ENCODE measurements at places on chromosomes 11 and 22.

GRCh38 chr11:112526699-112527416 is 266.2 kb upstream of the PLET1 start:
- DNase-seq, result no peak

GRCh38 chr11:99327066-99327465 is 306.3 kb downstream of the CNTN5 start:
- no peak for DNase-seq

GRCh38 chr22:36233796-36234195 is 5.5 kb downstream of the APOL2 start:
- DNase-seq, result no peak

DNA sequence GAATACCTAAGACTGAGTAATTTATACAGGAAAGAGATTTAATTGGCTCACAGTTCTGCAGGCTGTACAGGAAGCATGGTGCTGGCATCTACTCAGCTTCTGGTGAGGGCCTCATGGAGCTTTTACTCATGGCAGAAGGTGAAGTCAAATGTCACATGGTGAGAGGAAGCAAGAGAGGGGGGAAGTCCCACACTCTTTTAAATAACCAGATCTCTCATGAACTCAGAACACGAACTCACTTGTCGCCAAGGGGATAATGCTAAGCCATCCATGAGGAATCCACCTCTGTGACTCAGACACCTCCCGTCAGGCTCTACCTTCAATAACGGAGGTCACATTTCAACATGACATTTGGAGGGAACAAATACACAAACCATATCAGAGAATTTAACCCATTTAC is 42.2 kb downstream of the BIRC2 start:
- DNase-seq, result no peak

- DNase-seq, result no peak
Observed at GRCh38 chr11:45599161-45599943, 66.1 kb downstream of the CHST1 start.

- DNase-seq, result no peak
Observed at GRCh38 chr11:12451179-12451814, 73.9 kb downstream of the PARVA start.

DNA sequence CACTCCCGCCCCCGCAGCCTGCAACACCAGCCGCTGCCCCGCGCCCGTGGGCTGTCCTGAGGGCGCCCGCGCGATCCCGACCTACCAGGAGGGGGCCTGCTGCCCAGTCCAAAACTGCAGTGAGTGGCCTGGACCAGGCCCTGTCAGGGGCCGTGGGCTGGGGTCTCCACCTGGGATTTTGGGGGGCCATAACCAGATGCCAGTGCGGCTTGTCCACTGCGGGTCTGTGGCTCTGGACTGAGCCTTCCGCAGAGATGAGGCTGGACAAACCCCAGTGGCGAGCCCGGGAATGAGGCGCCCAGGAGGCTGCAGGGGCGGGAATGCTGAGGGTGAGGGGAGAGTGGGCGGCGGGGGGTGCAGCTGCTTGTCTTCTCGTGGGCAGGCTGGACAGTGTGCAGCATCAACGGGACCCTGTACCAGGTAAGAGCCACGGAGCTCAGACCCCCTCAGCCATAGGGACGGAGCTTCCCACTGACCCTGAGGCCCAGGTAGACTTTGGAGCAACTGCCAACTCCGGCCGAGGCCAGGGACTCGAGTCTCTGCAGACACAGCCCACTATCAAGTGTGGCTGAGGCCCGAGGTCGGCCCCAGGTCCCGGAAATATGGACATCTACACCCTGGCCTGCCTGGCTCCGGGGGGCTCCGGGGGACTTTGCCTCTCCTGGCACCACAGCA is 24.8 kb upstream of the MUC5B start:
- DNase-seq, result no peak

DNA sequence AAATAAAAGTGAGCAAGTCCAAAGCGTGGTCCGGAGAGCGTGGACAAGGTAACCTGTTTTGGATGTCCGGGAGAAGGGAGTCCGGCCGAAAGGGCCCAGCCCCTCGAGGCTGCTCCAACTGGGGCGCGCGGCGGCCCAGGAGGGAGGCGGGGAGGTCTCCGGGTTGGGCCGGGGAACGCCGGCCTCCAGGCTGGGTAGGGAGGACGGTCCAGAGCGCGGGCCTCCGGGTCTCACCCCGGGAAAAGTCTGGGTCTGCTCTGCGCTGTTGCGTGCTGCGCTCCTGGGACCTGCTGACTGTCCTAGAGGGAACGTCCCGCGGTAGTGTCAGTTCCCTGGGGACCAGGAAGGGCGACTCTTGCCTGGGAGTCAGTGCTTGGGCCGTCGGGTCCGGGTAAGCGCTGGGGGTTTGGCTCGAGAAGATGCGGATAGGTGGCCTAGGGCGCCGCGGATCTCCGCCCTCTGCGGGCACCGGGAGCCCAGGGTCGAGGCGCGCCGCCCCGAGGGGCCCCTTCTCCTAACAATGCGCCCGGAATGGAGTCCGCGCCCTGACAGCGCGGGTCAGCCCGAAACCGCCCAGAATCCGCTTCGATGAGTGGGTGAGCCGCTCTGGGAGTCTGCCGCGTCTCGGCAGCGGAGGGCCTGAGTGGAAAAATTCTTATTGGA is 988 bp upstream of the FLI1 start:
- no peak for DNase-seq

DNA sequence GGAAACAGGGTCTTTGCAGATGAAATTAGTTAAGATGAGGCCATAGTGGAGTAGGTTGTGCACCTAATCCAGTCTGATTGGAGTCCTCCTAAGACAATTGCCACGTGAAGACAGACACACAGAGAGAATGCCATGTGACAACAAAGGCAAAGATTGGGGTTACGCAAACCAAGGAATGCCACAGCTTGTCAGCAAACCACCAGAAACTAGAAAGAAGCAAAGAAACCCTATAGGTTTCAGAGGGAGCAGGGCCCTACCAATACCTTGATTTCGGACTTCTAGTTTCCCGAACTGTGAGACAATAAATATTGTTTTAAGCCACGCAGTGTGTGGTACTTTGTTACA is 8.2 kb upstream of the LAYN start:
- DNase-seq, result no peak

DNA sequence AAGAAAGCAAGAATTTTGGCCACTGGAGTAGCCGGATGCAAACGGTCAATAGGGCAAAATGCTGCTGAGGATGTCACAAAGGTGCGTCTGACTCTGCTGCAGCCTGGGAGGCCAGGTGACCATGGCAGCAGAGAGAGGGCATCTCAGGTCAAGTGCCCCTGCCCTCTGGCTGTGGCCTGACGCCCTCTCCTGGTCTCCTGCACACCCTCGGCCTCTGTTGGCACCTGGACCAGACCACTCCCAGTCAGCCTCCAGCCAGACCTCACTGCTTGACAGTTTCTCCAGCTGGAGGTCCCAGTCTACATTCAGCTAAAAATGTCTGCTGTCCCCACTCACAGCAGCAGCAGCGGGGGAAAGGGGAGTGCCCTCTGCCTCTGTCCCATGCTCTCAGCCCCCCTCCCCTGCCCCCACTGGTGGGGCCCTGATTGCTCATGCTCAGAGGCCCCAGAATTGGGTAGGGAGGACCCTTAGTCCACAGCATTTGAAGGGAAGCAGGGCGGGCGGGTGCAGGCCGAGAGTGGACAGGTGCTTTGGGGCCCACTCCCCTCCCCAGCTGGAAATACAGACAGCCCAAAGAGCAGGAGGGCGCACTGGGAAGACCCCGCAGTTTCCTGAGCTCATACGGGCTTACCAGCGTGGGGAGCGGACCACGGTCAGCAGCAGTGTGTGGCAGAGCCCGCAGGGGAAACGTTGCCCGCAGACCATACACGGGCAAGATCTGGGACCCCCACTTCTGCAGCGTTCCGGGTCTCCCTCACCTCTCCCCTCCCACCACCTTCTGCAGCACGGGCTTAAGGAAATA is 1.6 kb upstream of the BRSK2 start:
- no peak for DNase-seq

- DNase-seq, result no peak
Observed at GRCh38 chr11:17596310-17596669, 49.2 kb downstream of the OTOG start.

- DNase-seq, result no peak
Observed at GRCh38 chr11:126088999-126089398, 26.3 kb upstream of the CDON start.

DNA sequence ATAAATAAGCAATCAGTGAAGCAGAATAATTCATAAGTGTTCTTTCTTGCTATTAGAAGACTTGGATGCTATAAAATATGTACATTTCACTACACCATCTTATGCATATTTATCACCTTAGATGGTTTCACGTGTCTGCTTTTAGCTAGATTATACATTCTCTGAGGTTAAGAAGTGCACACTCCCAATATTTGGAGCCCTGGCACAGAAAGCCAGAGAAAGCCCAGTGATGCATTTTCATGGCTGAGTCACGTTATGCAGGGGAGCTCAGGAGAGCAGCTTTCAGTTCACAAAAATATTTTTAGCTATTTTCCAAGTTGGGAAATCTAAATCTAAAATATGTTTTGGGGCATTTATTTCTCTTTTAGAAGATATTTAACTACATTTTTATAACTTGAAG is 5.1 kb upstream of the TP53AIP1 start:
- no peak for DNase-seq

- no peak for DNase-seq
Observed at GRCh38 chr22:42303396-42304323, 33.2 kb upstream of the TCF20 start.

DNA sequence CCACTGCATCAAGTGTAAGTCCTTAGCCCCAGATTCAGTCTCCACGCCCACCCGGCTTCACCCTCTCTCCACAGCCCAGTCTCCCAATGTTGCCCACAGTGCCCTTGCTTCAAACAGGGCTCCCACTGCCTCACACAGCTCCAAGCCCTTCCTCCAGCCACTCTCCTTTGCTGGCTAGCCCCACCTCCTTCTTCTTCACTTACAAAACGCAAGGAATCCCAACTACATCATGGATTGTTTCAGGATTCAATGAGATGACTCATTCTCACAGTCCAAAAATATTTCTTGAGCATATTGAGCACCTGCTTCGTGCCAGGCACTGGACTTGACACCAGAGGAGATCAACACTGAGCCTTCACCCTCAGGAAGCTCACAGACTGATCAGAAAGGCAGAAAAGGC is 533.5 kb downstream of the BUD13 start:
- DNase-seq, result no peak

GRCh38 chr22:22942511-22943329 is 55.1 kb downstream of the IGLL5 start:
- DNase-seq, result peak; percentile 73

DNA sequence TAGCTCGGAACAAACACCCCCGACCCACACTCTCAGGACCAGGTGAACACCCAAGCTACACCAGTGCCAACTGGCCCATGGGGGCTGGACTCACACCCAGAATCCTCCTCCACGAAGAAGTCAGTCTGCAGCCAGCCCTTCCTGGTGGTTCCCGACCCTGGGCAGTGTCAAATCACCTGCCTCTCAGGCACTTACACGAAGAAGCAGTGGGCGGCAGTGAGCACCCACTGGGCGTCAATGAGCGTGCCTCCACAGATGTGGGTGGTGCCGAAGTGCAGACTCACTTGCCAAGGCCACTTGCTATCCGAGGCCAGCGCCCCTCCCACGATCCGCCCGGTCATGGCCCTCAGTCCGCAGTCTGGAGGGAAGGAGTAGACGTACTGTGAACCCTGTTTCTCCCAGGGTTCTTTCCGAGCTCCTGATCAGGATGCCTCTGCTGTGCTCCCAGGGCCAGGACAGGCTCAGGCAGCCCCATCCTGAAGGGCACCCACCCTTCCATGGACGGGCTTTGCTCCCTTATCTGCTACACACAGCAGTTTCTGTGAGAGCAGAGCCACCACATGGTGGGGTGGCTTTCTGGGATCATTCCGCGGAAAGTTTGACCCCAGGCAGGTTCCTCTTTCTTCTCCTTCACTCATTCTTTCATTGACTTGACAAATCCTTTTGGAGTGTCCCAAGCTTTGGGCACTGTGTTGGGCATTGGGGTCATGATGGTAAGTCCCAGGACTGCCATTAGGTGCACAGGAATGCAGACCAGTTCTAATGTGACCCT is 19.4 kb downstream of the TMPRSS13 start:
- no peak for DNase-seq

GRCh38 chr11:28227460-28227859 is 119.3 kb downstream of the METTL15 start:
- DNase-seq, result no peak

DNA sequence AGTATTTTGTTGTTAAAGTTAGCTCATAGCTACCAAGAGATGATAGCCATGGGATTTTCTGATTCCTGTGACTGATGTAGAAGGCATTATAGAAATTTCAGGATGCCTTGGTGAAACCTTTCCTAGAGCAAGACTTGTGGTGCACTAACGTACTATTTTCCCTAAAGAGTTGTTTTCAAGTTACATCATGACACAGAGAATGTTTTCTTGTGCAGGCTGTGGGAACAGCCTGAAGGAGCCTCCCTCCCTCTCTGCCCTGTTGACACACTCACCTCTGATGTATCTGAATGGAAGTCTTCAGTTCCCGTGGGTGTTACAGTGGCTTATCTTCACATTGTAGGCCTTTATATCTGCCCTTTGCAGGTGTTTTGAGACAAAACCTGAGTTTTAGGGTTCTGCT is 121.6 kb downstream of the LDLRAD3 start:
- no peak for DNase-seq

DNA sequence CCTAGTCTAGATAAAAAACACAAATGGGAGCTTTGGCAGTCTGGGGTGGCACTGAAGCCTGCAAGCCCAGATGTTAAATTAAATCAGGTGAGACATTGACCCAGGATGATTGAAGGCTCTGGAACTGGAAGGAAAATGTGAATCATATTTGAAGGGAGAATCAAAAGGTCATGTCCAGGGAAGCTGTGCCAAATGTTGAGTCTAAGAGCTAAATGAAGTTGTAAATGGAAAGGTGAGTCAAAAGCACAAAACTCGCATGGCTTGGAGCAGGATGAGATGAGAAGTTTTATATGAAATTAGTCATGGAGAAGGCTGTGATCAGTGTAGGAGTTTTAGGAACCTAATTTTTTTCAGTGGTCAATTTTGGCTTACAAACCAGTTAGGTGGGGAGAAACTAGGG is 301.1 kb downstream of the BLID start:
- no peak for DNase-seq

DNA sequence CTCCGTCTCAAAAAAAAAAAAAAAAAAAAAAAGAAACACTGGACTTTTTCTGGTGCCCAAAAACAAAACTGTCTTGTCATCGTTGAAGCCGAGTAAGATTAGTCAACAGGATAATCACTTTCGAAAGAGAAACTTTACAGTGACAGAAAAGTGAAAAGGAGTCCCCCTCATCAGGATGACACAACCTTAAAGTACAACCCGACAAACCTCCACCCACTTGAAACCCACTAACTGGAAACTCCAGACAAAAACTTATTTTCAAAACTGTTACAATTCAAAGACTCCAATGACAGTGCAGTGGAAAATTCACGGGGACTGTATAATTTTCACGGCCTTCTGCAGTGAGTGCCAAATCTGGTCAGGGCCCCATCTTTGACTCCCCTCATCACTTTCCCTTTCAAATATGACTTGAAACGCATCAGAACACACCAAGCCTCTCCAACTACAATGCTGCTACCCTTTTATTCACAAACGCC is 1.3 kb downstream of the DENND5A start:
- DNase-seq, result peak; percentile 54

GRCh38 chr11:12683874-12684273 is 9.7 kb downstream of the TEAD1 start:
- DNase-seq, result no peak

GRCh38 chr11:108870373-108871020 is 205.6 kb downstream of the DDX10 start:
- no peak for DNase-seq

- no peak for DNase-seq
Observed at GRCh38 chr11:8826901-8827560, 84.0 kb upstream of the AKIP1 start.

Measured in CD4-positive, alpha-beta T cell treated with Interleukin-12 subunit alpha and Interleukin-12 subunit beta, for 1 hour (primary cell).